ENCODE measurements at places on chromosomes 2 and 18.
A peak's percentile ranks its signal among the peaks of the same experiment; 100 is the strongest.

DNA sequence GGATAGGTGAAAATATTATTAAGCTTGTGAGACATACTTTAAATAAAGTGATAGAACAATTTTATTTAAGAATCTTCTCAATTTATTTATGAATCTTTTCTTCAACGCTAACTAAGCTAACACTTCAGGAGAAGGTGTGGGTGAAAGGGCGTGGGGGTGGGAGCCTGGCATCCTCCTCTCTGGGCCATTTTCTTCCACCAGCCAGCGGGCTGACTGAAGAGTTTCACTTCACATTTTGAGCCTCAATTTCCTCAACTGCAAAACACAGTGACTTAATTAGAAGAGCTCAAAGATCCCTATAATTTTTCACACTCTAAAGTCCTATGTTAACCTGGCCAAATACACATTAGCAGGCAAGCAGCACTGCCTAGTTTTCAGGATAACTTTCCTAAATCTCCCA, 94.8 kb downstream of the FTCDNL1 start:
- no peak for DNase-seq

- no peak for DNase-seq
Observed at GRCh38 chr2:152822676-152823075, 104.3 kb downstream of the ARL6IP6 start.

DNA sequence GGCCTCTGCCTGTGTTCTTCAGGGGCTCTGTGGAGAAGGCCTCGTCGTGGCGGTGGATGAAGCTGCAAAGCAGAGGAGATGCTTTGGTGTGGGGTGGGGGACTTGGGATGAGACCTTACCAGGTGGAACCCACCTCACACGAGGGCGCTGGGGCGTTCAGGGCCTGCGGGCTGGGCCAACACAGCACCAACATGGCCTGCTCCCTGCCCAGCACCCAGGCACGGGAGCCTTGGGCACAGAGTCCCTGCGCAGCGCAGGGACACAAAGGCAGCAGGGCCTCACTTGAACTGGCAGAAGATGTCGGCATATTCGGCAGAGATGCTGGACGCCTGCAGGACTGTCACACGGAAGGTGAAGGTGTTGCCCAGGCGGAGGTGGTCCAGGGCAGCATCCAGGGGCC, 53.8 kb downstream of the AQP12A start:
- DNase-seq, result no peak

DNA sequence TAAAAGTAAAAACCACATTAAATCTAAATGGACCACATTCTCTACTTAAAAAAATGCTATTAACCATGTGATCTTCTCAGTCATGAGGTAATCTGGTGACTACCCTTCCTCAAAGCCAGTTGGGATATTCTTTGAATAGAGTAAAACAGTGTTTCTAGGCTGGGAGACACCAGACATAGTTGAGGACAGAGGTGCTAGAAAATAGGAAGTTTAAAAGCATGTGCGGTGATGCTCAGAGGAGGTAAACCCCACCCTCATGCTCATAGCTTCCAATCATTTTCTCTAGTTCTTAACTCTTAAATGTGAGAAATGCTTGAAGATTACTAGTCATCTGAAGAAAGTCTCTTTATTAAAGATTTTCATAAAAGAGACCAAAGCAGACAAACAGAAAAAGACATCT, 30.7 kb upstream of the ELAC1 start:
- DNase-seq, result no peak

DNA sequence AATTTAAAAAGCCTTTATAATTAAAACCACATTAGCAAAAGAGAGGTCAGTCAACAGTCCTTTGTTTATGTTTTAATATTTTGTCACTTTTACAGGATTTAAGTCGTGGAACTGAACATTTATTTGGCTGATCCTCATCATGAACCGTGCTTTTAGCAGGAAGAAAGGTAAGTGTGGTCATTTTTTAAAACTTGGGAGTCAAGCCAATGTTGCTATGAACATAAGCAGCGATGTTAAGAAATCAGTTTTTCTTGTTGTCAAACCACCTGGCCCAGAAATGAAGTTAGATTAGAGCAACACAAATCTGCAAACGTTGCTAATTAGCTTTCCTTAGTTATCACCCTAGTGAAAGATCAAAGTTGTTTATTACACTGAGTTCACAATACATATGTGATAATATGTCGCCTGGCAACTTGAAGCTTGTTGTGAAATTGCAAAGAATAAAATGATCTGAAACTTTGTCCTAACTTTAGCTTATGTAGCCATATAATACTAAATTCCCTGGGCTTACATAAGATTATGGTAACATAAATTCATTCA, 186.0 kb downstream of the GULP1 start:
- DNase-seq, result no peak

DNA sequence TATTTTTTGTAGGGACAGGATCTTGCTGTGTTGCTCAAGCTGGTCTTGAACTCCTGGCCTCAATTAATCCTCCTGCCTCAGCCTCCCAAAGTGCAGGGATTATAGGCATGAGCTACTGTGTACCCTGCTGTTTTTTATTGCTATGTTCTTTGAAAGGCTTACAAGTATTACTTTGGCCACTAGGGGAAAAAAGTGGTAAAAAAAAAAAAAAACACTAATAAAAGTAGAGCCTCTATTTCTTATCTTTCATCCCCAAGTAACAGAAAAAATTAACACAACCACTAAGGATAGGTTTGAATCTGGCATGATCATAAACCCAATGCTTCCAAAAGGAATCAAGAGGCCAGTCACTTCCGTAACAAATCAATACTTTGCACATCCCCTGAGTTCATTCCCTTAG, 11.6 kb downstream of the NOL10 start:
- no peak for DNase-seq

- DNase-seq, result no peak
Observed at GRCh38 chr18:48218285-48219022, 190.7 kb downstream of the ZBTB7C start.

DNA sequence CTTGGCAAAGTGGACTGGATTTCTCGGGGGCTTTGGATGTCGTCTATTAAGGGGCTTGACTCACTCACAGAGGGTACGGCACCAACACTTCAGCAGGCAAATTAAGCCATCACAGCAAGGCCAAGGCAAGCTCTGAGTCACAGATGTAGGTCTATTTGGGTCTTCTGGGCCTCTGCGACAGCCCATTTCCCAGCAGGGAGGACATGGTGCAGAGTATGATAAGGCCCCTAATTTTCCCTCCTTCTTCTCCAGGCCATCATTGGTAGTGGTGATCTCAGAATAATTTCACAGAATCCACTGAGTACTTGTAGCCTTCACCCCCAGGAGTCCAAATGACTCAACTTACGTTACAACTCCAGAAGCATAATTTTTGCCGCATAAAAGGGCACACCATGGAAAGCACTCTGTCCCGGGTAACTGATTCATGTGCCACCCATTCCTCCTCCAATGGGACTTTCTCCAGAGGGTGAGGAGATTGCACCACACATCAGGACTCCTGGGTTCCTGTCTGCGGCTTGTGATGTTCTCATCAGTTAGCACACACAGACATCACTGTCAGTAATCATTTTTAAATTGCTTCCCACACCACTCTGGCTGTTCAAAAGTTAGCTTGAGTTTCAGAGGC, 164.9 kb downstream of the TXNL1 start:
- DNase-seq, result no peak

DNA sequence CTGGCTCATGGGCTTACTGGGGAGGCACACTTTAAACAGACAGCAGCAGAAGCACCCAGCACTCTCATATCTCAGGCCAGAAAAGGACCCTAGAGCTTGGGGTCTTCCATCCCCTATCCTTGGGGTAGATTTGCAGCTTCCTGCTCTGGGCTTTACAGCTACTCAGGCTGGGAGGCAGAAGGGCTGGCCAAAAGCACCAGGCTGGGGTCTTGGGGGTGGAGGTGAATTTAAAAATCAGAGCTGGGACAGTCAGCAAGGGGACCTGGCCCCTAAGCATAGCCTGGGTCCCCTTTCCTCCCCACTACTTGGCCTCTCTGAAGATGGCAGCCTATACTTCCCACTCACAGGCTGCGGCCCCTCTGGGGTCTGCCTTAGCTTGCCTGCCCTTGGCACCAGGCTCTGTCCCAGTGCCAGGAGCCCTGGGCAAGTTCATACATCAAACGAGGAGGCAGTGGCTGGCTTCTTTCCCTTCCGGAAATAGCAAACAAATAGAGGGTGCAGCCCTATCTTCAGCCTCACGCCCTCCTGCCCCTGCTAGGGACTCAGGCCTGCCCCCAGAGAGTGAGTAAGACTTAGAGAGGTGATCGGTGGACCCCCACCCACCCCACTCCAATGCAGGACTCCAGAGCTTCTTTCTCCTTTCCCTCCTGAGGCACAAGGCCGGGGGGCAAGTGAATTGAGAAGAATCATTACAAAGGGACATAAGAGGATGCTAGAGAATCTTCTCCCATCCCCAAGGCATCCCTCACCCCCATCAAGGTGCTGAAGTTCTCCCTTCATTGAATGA, 26.0 kb upstream of the TNS1 start:
- DNase-seq, result no peak

GRCh38 chr18:3083766-3084165, 70.8 kb upstream of the LPIN2 start:
- no peak for DNase-seq

DNA sequence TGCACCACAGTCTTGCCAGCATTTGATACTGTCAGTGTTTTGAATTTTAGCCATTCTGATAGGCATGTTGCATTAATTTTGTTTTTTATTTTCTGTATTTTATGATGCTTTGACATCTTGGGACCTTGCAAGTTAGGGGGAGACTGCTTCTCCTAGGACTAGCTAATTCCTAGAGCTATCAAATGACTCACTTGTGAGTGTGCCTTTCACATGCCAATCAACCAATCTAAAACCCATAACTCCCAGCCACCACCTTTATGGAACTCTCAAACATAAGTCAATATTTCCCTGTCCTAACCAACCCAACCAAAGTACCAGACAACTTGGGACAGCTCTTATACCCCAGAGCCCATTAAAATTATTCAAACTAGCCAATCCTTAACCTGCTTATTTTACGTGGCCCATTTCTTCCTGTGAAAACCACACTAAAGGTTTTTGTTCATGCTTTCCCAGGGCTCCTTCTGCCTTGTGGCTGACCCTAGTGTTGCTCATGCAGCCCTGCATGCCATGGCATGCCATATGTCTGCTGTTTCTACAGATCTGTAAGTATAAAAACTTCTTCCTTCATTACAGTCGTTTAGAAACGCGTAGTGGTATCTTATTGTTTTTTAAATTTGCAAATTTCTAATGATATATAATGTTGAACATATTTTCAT, 230.1 kb downstream of the GPD2 start:
- no peak for DNase-seq

DNA sequence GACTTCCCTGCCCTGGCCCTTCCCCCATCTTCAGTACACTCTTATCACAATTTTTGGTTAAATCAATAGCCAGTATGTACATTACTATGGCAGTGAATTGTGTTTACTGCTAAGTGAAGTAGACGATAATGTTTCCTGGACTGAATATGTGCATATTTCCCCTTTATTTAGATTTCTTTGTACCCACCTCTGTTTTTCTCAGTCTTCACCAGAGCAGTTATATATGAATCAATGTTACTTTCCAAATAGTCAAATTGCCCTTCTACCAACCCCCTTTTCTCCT, 97.1 kb upstream of the HS6ST1 start:
- DNase-seq, result no peak

GRCh38 chr2:126657636-126658318, 1.8 kb downstream of the GYPC start:
- peak; percentile 55 for DNase-seq

DNA sequence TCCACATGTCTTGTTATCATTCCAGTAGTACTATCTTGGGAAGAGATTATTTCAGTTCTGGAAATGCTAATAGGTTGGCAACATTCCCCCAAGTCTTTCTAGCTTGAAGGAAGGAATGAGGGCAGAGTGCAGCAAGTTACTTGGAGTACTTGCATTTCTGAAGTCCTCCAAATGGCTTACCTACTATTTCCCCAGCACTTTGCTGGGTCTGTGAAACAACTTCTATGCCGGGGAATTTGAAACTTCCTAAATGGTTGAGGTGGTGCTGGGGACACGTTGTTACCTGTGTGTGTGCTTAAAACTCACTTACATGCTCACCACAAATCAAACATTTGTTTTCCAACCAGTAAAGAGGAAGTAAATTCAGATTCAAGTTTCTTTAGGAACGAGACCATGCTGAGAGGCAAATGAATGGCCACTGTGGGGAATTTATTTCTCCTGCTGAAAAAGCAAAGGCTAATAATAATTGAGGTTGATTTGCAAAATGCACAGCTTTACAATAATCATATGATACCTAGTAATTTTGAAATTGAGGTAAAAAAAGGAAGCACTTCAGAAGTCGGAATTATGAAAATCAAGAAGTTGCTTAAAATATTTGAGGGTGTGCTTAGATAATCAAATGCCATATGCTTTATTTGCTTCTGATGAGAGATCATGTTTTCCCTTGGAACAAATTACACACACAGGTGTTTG, 1167.7 kb upstream of the ZEB2 start:
- DNase-seq, result peak; percentile 28

- no peak for DNase-seq
Observed at GRCh38 chr2:127096280-127096679, 10.7 kb downstream of the BIN1 start.

- no peak for DNase-seq
Observed at GRCh38 chr18:66156946-66157687, 406.3 kb downstream of the CDH7 start.

GRCh38 chr2:149572102-149572953, 15.2 kb downstream of the MMADHC start:
- DNase-seq, result no peak

DNA sequence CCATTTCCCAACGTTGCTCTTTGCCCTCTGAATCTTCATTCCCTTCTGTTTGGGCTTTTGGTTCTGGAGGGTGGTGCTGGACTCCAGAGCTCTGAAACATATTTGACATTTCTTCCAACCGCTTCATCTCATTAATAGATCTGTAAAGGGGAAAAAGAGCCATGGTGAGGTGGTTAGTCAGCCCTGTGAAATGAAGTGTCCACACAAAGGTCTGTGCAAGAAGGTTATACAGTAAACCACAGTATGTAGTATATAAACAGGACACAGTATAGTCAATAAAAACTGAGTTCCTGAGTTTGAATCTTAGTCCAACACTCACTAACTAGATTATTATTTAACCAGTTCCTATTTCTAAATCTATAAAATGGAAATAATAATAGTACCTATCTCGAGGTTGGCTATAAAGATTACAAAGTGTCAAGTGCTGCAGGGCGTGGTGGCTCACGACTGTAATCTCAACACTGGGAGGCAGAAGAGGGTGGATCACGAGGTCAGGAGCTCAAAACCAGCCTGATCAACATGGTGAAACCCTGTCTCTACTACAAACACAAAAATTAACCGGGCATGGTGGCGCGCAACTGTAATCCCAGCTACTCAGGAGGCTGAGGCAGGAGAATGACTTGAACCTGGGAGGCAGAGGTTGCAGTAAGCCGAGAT, 13.1 kb downstream of the STARD7 start:
- DNase-seq, result no peak

- peak; percentile 49 for DNase-seq
Observed at GRCh38 chr18:9708057-9708433, at the start of gene RAB31. RAB31 (plus strand) TSS chr18:9708301; CDS start chr18:9708406, 105 bp downstream.

- no peak for DNase-seq
Observed at GRCh38 chr2:15943378-15944280, 3.3 kb downstream of the MYCN start.

GRCh38 chr2:167052825-167053224, 164.5 kb downstream of the XIRP2 start:
- DNase-seq, result no peak
